Foreskin keratinocyte (primary cell): ENCODE measurements at places on chromosomes 1 and 21. TPM values are rescaled to one million over a fixed set of nuclear protein-coding genes. Genes with fewer than 3 reads are reported as not detected.
A peak's percentile ranks its signal among the peaks of the same experiment; 100 is the strongest.

DNA sequence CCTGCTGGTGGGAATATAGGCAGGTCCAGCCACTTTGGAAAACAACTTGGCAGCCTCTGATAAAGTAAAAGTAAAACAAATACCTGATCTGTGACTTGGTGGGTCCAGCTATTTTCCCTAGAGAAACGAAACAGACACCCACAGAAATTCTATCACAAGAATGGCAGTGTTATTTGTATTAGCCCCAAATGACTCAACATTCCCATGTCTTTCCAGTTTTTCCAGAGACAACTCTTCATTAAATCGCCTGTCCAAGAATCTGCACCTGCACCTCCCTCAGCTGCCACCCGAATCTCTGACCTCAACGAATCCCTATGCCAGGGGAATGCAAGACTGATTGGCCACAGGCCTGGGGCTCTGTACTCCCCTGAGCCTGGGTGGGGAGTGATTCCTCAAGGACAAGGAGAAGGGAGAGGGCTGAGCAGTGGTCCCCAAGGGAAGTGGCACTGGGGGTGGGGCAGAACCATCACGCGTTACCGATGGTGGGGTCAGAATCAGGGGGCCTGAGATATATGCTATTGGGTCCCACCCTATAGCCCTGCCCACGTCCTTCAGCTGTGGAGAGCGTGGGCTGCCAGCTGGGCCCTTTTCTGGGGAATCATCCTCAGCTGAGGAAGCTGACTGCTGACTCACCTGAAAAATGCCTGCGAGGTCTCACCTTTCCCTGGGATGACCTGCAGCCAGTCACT is 553.0 kb downstream of the PTPRU start:
- DNase-seq: no peak

- DNase-seq: no peak
Observed at GRCh38 chr1:63960326-63960725, 186.5 kb downstream of the ROR1 start.

DNA sequence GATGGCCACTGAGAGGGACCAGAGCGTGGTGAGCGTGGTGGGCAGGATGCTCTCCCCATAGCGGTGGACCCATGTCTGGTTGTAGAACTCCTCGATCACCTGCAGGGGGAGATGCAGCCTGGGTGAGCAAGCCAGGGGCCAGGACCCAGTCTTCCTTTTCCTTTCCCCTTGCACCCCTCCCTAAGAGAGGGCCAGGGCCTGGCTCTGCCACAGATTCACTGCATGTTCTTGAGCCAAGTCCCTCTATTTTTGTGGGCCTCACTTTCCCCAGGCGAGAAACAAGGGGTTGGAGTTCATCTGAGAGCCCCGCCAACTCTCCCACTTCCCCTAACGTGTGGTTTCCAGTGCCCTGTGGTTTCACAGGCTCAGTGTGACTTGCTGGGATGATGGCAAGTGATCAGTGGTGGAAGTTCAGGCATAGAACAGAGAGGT is 27.5 kb downstream of the SLC2A1 start:
- no peak for DNase-seq

- DNase-seq: no peak
Observed at GRCh38 chr1:116724765-116725375, 29.4 kb upstream of the CD2 start.

- no peak for DNase-seq
Observed at GRCh38 chr1:182339684-182340083, 51.9 kb downstream of the GLUL start.

GRCh38 chr1:27833470-27833869 is 2.9 kb downstream of the PPP1R8 start:
- DNase-seq: no peak

GRCh38 chr1:110212169-110213142 is 2.3 kb downstream of the KCNC4 start:
- DNase-seq: no peak

GRCh38 chr1:48038270-48038767 is 41.1 kb upstream of the TRABD2B start:
- no peak for DNase-seq

GRCh38 chr1:201511941-201512539 is 5.1 kb upstream of the CSRP1 start:
- no peak for DNase-seq

DNA sequence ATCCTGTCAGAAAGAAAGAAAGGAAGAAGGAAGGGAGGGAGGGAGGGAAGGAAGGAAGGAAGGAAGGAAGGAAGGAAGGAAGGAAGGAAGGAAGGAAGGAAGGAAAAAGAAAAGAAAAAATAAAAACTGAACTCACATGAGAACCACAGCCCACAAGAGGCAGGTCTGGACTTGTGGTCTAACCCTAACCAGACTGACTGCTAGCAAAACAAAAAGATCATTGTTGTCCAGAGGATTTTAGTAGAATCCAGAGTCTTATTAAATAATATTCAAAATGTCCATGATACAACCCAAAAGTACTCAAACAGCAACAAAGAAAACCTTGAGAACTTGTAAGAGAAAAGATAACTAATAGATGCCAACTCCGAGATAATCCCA is 4.7 kb upstream of the ITGB2 start:
- peak; percentile 75 for DNase-seq

DNA sequence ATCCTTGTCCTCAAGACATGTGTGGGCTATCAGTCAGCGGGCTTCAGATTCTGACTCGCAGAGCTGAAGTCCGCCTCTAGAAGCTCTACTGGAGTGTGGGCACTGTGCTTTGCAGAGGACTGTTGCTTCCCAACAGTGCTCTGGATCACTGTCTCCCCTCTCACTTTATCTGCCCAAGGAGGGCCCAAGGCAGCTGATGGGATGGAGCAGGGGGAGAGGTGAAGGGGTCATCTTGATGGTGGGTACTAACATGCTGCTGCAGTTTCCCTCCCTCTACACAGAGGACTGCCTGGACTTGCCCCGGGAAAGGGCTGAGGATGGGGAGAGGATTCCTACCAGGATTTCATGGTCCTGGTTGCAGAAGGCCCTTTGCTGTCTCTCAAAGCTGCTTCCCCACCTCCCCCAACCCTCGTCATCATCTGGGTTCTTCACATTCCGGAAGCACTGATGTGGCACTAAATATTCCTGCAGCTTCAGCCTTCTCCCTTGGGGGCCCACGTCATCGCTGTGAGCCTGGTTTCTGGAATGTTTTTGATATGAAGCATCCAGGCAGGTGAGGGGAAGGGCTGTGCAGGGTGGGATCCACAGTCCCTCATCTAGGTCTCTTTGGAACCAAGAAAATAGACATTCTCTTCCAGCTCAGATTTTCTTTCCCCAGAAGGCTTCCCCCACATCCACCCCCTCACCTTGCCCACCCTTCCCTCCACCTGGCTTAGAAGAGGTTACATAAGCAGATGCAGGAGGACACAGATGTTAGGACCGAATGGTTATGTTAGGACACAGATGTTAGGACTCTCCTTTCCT is 23.2 kb downstream of the NUAK2 start:
- peak; percentile 99 for DNase-seq

DNA sequence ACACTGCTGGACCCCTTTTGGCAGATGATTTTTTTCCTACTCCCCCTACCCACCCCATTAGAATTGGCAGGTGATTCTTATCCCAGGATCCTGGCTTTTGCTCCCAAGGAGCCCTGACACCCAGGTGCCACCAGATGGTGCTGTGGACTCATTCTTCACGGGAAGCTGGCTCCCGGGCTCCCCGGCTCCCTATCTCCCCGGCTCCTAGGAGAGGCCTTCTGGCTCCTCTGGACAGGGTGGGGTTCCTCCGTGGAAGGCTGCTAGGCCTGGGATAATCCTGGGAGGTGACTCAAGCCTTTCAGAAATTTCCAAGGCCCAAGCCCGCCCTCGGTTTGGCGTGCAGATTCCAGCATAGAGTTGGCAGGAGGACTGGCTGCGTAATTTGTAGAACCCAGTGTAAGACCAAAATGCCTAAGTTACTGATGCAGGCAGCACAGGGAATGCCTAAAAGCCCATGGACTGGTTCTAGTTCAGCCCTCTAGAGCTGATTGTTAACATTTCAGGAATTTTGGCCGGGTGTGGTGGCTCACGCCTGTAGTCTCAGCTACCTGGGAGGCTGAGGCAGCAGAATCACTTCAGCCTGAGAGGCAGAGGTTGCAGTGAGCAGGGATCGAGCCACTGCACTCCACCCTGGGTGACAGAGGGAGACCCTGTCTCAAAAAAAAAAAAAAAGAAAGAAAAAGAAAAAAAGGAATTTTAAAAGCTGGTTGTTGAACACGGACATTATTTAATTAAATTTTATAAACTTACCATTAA is 6.8 kb upstream of the BSDC1 start:
- DNase-seq: peak; percentile 78

GRCh38 chr1:209038735-209039134 is 544.8 kb upstream of the CAMK1G start:
- DNase-seq: peak; percentile 83

GRCh38 chr1:41396084-41396483 is 34.9 kb downstream of the FOXO6 start:
- no peak for DNase-seq

DNA sequence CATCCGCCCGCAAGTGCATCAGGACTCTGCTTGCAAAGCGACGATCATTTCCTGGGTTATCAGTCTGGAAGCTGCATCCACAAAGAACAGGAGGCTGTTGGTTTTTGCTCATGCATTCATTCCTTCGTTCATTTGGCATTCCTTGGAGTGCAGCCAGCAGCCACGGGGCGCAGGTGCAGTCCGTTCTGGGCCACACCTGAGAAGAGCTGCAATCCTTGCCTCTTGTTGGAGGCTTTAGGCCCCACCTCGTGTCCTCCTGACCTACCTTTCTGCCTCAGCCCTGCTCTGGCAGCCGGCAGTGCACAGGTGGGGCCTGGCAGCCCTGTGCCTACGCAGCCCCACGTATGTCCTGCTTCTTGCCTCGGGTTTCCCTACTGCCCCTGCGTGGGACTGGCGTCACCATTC is 19.6 kb upstream of the C2CD2 start:
- DNase-seq: peak; percentile 77

GRCh38 chr1:80170811-80171485 is 1164.4 kb upstream of the ADGRL4 start:
- no peak for DNase-seq

DNA sequence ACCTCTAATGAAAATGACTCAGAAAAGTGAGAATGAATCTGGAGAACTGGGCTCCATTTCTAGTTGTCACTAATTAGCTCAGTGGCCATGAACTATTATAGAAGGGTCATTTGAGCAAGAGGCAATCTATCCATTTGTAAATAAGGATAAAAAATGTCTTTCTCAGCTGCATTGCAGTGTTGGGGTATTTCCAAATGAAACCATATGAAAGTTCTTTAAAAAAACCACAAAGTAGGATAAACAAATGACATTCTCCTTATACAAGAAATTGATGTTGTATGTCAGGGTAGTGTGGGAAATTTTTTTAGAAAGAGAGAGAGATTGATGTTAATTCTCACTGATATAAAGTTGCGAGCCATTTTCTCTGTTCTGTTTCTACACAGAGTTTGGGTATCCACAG is 26.0 kb downstream of the FMO3 start:
- no peak for DNase-seq

- DNase-seq: no peak
Observed at GRCh38 chr1:224450561-224451350, 16.2 kb upstream of the WDR26 start.

DNA sequence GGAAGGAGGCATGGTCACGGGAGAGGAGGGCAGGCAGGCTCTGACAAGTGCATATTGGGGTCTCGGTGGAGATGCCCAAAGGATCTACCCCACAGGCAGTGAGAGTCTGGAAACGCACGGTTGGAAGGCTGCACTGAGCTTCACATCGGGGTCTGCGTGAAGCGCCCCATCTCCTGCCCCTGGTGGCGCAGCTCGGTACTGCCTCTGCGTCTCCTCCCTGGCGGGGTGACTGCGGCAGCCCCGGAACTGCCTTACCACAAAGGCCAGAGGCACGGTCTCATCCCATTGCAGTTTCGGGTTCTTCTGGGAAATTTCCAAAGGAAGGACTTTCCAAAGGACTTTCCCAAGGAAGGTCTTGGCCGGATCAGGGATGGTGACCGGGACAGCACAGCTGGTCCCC is 69.2 kb upstream of the AJAP1 start:
- DNase-seq: no peak

CLIC6 gene
- total RNA-seq: 0.03 and 0.04 TPM in 2 replicates

ATP1A2 gene
- not detected in 2 replicates for total RNA-seq
